Activated T-cell treated with anti-CD3 and anti-CD28 coated beads for 24 hours (primary cell): ENCODE measurements at places on chromosomes 1 and 21.

DNA sequence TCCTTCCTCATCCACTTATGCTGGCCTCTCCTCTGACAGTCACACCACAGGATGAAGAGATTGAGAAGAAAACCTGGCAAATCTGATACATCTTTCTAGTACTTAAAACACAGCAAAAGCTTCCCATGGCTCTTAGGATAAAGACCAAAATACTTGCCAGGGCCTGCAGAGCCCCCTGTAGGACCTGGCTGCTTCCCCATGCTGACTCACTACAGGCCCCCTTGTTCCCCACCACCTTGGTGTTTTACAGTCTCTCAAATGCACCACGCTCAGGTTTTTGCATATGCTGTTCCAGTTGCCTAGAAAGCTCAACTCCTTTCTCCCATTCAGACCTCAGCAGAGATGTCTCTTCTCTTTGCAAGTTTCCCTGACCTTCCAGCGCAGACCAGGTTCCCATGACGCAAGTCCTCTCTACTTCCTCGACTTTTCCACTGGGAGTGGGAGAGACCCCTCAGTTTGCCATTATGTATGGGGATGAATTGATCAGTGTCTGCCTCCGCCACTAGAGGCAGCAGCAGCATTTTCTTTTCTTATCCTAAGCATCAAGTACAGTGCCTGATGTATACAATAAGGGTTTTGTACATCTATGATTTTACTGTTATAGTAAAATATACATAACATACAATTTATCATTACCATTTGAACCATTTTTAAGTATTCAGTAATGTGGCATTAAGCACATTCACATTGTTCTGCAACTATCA, 113.8 kb upstream of the C8B start:
- DNase-seq, result no peak

DNA sequence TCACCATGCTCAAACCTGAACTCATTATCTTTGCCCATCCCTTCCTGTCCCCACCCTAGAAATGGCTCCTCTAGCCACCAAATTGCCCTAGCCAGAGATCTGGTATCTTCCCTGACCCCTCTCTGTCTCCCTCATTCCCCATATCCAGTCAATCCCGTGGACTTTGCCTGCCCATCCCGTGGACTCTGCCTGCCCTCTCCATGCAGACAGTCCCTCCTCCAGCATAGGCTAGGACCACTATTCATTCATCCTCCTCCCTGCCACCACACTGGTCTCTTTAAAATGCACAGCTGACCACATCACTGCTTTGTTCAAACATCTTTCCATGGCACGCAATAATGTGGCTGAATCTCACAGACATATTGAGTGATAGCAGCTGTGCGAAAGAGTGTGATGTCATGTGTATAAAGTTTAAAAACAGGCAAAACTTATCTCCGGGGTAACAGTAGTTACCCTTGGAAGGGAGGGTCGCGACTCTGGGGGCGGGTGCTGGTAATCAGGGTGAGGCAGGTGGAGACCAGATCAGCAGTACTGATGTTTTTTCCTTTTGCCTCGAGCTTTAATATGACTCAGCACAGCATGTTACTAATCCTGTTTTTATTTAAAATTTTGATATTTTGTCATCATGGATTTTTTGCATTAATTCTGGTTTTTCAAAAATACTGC, 4.8 kb upstream of the SLC2A1 start:
- DNase-seq, result no peak

- no peak for DNase-seq
Measured at GRCh38 chr1:230326971-230327891, 98.9 kb downstream of the PGBD5 start.

GRCh38 chr1:229118477-229119061, 152.3 kb upstream of the RAB4A start:
- DNase-seq, result no peak

DNA sequence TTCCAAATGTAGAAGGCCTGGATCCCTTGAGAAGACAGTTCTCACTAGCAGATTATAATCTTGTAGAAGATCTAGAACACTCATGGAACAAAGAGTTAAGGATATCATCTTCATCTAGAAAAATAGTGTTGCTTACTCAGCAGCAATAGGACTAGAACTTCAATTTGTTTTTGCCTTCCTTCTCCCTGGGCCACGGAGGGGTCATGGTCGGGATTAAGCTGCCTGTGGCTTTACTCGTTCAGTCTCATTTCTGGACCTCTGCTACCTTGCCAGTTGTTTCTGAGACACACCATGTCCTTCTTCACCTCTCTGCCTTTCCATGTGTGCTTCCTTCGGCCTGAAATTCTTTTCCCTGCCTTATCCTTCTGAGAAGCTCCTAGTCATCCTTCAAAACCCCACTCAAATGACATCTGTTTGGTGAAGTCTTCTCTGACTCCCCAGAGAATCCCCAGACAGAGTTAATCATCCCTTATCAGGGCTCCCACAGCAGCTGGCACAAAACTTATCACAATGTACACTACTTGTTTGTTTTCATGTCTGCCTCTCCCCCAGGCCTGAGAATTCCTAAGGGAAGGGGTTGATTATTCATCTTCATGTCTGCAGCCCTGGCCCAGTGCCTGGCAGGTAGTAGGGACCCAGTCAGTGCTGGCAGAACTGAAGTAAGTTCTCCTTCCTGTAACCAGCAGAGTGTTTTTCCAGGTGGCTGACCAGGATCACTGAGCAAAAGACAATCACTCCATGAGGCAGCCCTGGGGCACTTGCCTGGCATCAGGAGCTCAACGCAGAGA, 15.5 kb upstream of the SNX27 start:
- DNase-seq, result no peak

DNA sequence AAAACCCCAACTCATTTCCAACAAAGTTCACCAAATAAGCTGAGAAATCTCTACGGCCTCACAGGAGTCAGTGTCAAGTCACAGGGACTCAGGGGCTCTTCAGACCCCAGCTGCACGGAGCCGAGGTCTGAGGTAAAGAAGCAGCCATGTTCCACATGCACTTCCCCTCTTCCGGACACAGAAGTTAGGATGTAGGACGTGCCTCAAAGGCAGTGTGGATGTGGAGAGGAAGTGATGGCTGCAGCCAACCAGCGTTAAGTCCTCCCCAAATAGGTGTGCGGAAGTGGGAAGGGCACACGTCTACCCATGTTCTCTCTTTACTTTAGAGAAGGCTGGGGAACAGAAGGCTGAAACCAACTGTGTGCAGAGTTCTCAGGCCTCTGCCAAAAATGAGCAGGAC, 14.6 kb upstream of the NCF2 start:
- DNase-seq, result no peak

DNA sequence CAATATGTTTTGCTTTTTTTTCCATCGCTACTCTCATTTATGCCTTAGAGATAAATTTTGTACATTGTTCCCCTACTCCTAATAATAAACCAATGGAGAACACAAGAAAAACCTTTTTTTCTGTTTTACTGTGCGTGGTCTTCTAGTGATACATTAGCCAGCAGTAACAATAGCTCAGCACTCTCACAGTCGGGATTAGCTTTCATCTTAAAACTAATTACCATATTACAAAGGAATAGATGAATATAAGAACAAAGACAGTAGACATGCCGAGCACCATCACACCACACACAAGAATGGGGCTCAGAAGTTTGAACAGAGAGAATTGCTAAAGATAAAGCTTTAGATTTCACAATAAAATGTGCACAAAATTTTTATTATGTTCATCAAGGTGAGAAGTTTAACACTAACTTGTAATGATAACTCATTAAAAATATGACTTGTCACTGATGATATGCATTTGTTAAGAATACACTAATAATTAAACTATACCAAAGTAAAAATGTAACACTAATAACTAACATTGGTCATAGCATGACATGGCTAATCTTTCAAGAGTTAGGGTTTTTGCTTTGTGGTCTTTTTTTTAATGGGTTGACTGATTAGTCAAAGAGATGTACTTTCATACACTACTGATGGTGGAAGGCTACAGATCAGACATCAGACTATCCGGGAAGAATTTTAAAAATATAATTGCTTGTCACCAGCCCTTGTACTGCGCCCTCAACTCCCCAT, 61.8 kb downstream of the EXTL2 start:
- no peak for DNase-seq

GRCh38 chr1:14662116-14662515, 63.6 kb downstream of the KAZN start:
- DNase-seq, result no peak

DNA sequence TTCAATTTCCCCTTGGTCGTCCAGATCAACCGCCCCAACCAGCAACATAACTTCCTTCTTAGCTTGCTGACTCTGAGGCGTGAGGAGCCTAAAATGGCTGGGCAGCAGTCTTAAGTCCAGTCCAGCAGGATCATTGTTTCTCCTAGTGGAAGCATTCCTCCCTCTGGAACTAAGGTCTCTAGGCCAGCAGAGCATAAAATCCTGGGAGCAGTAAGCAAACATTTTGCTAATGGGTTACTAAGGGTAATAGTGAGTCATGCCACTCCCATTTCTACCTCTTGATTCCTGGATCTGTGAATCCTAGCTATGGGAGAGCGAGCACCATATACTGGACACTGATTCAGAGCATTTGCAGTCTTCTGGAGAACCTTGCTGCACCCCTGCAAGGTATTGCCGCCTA, 59.9 kb downstream of the ADSS2 start:
- no peak for DNase-seq

DNA sequence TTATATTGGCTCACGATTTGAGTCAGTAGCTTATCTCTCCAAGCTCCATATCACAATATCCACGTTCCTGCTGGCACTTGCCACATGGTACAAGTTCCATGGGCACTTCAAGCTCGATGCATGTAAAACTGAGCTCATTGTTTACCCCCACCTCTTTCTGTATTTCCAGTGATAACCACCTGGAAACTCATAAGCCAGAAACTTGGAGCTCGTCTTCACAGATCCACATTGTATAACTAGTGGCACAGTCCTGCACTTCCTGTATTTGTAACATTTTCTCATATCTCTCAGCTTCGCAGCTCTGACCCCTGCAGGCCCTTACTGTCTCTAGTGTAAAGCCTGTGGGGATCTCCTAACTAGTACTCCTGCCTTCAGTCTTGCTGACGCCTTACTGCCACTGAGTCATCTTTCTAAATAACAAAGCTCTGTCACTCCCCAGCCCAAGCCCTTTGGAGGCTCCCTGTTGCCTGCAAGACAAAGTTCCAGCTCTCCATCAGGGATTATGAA, 6.5 kb upstream of the C2CD4D start:
- no peak for DNase-seq

DNA sequence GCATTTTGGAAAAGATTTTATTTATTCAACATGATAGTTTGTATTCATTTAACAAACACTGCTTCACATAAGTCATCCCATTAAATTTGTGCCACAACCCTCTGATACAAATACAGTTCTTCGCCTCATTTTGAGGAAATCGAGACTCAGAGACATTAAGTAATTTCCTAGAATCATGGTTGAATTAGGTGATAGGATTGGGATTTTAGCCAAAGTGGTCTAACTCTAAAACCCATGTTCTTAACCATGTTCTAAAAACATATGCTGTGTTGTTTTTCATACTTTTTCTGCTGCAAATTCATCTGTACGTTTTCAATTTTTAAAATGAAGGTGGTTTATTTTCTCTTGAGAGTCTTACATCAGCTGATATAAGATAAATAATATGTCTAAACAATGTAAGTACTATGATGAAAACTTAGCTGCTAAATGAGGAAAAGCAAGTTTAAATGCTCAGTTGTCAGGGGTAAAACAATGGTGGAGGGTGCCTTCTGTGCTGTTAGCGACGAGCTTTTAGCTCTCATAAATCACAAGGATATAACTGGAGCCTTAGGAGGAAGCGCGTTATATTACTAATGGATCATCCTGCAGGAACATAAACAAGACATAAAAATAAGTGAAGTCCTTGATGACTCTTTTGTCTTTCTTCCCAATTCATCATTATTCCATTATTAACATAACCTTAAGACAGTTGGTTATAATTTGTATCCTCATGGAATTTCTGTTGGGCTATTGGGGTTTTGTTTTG, 97.7 kb downstream of the CACHD1 start:
- DNase-seq, result no peak

DNA sequence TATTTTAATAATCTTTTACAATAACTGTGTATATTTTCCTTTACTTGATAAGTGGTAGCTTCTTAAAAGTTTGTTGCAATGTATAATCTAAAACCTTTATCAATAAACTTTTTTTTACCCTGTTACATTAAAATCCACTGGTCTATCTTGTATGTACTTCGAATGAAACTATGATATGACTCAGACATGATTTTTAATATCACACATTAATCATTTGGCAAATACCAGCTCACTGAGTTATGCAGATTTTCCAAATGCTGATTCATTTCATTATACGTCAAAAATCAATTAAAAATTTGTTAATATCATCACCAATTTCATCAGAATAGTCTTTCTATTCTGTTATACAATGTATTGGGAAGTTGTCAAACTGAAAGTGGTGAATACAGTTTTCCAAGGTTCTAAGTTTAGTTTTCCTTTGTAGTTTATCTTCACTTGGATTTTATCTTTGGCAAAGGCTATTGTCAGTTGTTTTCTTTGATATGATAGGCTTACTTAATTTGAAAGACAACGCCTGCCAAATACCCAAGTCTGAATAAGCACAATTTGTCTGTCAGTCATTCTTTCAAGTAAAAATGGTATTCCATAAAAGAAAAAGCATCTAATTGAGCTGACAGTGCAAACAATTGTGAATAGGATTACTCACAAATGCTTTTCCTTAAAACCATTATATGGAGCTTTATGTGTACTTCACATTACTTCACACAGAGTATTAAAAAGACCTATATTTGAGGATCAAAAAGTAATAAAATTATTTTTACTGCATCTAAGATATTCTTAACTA, 127.0 kb downstream of the NME7 start:
- no peak for DNase-seq

DNA sequence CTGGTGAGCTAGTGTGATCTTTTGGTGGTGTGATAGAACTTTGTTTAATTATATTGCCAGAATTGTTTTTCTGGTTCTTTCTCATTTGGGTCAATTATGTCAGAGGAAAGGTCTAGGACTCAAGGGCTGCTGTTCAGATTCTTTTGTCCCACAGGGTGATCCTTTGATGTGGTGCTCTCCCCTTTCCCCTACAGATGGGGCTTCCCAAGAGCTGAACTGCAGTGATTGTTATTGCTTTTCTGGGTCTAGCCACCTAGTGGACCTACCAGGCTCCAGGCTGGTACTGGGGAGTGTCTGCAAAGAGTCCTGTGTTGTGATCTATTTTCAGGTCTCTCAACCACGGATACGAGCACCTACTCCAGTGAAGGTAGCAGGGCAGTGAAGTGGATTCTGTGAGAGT, 25.9 kb upstream of the CD84 start:
- DNase-seq, result no peak

DNA sequence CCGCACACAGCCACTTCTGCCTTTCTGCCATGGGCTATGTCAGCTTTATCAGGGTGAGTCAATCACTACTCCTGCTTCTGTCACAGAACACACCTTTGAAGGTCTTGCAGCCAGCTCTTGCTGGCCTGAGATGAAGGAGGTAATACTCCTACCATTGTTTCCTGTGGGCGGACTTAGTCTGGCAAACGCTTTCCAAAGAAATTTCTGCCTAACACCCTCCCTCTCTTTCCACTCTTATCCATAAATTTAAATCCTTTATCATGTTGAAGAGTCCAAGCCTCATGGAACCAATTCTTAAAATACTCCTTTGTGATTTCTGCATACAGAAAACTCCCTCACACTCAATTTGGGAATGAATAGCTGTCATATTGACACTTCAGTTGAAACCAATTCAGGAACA, 633.1 kb upstream of the CHRM3 start:
- no peak for DNase-seq
